CD4-positive, alpha-beta T cell treated with Interleukin-15 for 4 hours (primary cell): ENCODE measurements at places on chromosomes 6 and 20.

- DNase-seq, result no peak
Observed at GRCh38 chr6:78607189-78607588, 260.2 kb upstream of the IRAK1BP1 start.

DNA sequence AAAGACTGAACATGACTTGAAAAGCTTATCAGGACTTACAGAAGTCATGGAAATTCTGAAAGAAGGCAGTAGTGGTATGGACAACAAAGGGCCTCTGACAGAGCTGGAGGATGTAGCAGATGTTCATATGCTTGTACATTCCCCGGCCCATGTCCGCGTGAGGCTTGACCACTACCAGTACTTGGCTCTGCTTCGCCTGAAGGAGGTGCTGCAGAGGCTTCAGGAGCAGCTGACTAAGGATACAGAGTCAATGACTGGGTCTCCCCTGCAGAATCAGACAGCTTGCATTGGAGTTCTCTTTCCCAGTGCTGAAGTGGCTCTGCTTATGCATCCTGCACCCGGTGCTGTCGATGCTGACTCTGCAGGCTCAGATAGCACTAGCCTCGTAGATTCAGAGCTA is 29.2 kb downstream of the TAF11 start:
- DNase-seq, result no peak

- no peak for DNase-seq
Observed at GRCh38 chr6:140256248-140256647, 881.8 kb upstream of the CITED2 start.

DNA sequence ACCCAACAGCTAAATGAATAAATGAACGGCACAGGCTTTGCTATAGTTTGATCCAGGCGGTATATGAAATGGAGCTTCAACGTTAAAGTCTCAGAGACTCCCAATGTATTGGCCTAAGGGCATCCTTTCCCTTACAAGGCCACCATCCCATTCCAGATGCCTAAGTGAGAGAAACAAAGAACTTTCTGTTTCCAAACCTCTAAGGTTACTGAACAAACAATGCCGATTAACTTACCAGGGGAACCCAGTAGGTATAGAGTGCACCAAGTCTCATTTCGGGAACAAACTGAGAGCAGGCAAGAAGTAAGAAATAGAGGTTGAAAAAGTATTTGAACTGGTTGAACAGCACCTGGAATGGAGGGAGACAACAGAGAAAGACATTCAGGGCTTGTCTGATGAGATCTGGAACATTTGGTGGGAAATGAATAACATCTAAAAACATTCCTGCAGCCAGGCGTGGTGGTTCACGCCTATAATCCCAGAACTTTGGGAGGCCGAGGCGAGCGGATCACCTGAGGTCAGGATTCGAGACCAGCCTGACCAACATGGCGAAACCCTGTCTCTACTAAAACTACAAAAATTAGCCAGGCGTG is 42.5 kb downstream of the ATP9A start:
- no peak for DNase-seq

GRCh38 chr6:32962213-32962826 is 6.1 kb upstream of the BRD2 start:
- DNase-seq, result no peak

GRCh38 chr6:90202156-90202555 is 94.5 kb downstream of the BACH2 start:
- DNase-seq, result no peak
